GM03348 (cell line): ENCODE measurements at places on chromosomes 5 and 9.

DNA sequence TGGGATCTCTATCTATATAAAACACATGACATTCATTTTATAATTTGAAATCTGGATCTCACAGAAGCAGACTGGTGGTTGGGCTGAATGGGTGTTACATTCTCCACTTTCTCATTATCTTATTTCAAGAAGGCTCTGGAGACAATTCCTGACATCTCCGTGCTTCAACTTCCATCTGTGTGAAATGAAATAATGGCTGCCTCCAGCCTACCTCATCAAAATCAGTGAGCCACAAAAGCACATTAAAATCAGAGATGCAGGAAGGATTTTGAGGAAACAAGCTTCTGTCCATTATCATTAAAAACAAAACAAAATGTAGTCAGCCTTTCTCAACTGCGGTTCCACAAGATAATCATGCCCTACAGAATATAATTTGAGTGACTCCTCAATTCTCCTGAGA is 958.3 kb upstream of the DMAC1 start:
- no peak for DNase-seq

- peak; percentile 41 for DNase-seq
Observed at GRCh38 chr5:43207601-43208000, 15.6 kb downstream of the NIM1K start.

DNA sequence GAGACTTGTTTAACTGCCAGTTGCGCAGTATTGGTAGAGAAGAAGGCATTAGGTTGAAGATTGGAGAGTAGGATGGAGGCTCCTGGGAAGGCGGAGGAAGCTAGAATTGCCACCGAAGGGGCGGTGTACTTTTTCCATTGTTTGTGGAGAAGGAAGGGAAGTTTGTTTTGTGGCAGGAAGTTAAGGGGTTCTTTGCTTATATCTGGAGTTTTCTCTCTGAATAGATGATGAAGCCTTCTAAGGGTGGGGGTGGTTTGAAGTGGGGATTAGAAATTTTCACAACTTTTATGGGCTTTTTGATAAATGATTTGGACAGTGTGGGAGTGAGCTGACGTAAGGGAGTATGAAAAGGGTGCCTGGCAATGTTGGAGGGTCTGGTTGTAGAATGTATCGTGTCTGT is 59.3 kb downstream of the SNX30 start:
- DNase-seq = no peak

GRCh38 chr9:77769246-77769645 is 121.1 kb upstream of the GNA14 start:
- no peak for DNase-seq

DNA sequence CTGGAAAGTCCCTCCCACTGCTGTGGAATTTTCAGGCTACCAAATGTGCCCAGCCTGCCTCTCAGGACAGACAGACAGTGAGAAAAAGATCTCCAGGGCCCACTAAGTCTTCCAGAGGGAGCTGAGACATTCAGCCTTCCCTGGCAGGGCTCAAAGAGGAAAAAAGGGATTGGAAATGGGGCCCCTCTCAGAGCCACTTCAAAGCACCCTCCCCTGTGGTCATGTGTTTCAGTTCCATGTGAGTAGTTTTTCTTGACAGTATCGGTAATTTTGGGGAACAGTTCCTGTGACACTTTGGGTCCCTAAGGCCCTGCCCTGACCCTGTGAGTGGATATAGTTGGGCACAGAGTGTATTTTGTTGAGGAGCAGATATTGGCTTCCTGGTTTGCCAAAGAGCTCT is 25.0 kb downstream of the LARP1 start:
- DNase-seq = no peak

DNA sequence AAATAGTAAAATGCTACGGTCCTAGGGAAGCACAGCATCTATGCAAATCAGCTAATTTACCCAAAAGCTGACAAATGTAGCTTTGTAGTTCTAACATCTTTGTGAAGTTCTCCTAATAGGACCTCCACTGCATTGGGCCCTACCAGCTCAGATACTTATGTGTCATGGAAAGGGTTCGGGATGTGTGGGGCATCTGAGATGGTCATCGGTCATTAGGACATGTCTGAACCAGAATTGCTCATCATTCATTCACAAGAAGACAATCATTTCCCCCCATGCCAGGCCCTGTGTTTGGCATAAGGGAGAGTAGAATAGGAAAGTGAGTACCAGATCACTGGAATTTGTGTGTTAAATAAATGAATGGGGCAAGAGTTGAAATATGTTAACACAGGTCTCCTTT is 35.7 kb downstream of the PWWP2A start:
- DNase-seq = peak; percentile 48

GRCh38 chr5:115888027-115888426 is 46.3 kb downstream of the AP3S1 start:
- peak; percentile 33 for DNase-seq

DNA sequence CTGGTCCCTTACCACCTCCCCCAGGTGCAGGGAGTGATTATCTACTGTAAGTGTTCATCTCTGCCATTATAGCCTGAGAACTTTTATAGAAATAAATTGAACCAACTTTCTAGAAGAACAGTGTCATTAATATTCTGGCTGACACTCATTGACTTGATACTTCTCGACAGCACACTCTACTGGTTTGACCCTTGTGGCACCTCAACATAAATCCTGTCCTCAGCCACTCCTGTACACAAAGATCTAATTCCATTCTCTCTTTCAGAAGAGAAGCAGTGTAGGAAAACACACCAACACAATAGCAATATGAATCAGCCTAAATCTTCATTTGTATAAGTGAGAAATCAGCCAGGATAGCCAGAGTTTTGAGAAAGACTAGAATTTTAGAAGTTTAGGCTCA is 417.7 kb downstream of the TAF11L14 start:
- DNase-seq = no peak

- no peak for DNase-seq
Observed at GRCh38 chr9:5578018-5578697, 50.7 kb upstream of the RIC1 start.

GRCh38 chr5:151240924-151241635 is 11.9 kb upstream of the GM2A start:
- no peak for DNase-seq

DNA sequence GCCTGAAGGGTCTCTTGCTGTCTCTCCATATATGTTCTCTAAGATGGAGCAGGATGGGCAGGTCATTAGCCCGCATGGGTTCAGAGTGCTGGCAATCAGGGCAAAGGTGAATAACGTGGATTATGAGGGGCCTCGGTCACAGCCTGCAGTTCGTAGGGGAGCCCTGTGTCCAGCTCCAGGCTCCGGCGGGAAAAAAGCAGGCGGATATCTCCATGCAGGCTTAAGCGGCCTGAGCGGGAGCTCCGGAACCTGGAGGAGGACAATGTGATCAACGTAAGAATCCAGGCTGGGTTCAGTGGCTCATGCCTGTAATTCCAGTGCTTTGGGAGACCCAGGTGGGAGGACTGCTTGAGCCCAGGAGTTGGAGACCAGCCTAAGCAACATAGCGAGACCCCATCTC is 2.2 kb upstream of the STOML2 start:
- DNase-seq = no peak

DNA sequence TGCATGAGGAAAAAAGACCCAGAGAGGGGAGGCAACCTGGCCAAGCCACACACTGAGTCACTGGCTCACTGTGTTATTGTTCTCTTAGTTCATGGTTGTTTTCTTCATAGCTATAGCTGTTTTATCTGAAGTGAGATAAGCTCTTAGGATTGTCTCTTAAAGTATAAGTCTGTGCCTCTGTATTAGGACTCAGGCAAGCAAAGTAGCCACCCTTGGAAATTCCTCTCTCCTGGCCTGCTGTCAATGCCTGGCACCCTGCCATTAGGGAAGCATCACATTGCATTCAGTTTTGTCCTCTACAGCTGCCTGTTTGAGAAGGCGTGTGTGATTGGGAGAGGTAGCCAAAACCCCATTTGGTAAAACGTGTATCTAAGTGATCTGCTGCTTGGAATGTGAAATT is 147.4 kb upstream of the GLRA1 start:
- DNase-seq = no peak

- DNase-seq = no peak
Observed at GRCh38 chr5:54083851-54084250, 226.5 kb downstream of the ARL15 start.

DNA sequence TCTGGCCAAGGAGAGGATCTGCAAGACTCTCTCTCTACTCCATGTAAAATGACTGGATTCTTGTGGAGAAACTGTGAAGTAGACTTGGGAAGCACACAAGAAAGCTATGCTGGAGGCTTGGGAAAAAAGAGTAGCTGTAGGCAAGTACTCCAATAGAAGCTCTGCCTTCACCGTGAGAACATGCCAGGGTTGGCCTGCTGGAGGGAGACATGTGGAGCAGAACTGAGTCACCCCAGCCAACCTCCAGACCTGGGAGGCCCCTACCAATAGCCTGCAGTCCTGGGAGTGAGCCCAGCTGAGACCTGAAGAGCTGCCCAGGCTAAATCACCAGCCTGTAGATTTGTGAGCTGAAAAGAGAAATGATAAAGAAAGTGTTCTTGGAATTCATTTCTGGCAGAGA is 66.6 kb downstream of the DEPDC1B start:
- DNase-seq = peak; percentile 82

- no peak for DNase-seq
Observed at GRCh38 chr5:85621668-85622067, 996.1 kb upstream of the COX7C start.

DNA sequence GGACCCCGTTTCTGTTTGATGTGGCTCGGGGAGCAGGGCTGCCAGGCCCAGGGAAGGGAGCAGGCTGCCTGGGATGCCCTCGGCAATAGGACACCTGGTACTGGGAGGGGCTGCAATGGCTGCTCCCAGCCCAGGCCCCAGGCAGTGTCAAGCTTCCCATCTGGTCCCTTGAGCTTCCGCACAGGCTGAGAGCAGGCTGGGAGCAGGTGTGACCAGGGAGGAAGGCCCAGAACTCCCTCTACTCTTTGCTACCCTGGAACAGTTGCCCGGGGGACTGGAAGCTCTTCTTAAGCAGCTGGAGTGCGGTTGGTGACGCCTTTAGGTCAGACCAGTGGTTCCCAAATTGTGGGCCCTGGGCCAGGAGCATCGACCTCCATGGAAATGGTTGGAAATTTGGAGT is 186.9 kb downstream of the GADD45G start:
- DNase-seq = no peak

GRCh38 chr9:136036050-136036449 is 59.0 kb downstream of the NACC2 start:
- DNase-seq = no peak

DNA sequence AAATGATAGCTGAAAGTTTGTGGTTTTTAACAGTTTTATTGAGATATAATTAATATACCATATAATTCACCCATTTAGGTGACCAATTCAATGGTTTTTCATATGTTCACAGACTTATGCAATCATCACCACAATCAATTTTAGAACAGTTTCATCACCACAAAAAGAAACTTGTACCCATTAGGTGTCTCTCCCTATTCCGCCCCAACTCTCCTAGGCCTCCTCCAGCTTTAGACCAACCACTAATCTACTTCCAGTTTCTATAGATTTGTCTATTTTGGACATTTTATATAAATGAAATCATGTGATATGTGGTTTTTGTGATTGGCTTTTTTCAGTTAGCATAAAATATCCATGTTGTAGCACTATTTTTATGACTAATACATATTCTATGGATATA is 38.6 kb downstream of the YTHDC2 start:
- no peak for DNase-seq
